ENCODE measurements at places on chromosomes 2 and 18.

- DNase-seq: no peak
Measured at GRCh38 chr2:69483024-69483423, 45.8 kb upstream of the NFU1 start.

DNA sequence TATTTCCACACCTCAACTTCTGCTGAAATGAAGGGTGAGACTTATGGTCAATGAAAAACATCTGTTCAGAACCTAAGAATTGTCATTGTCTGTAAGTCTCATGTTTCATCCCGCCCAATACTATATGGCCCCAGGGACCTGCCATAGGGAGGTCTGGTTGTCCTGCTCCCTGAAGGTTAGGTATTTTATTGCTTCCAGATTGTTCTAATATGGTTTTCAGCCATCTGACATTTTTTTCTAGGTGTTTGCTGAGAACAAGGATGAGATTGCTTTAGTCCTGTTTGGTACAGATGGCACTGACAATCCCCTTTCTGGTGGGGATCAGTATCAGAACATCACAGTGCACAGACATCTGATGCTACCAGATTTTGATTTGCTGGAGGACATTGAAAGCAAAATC, 7.3 kb downstream of the XRCC5 start:
- DNase-seq: no peak

DNA sequence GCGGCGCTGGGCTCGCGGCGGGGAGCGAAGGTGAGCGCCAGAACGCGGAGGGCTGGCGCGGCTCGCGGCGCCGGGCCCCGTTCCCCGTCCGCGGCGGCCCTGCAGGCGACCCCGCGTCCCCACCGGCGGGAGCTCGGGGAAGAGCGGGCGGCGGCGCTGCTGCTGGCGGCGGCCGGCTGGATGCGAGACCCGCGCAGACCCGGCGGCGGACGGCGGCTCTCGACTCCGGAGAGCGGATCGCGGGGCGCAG, 213 bp downstream of the DOK6 start:
- no peak for DNase-seq

DNA sequence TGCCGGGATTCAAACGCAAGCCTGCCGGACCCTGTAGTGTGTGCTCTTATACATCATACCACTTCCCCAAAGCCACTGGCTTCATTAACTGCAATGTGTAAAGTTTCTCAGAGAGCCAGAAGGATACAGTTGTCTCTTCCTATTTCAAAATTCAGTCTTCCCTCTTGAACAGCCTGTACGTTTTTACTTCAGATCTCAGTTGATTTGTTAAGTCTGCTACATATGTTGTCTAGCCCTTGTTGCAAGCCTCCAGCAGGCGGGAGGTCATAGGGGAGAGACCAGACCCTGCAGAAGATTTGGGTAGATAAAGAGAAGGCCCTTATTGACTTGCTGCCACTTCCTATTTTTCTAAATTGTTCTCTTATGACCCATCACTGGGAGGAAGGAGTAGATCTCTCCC, 56.2 kb downstream of the ARHGEF33 start:
- no peak for DNase-seq

- DNase-seq: no peak
Measured at GRCh38 chr18:23114171-23114881, 21.0 kb upstream of the CABLES1 start.

GRCh38 chr18:28802546-28802945, 625.6 kb upstream of the CDH2 start:
- no peak for DNase-seq

DNA sequence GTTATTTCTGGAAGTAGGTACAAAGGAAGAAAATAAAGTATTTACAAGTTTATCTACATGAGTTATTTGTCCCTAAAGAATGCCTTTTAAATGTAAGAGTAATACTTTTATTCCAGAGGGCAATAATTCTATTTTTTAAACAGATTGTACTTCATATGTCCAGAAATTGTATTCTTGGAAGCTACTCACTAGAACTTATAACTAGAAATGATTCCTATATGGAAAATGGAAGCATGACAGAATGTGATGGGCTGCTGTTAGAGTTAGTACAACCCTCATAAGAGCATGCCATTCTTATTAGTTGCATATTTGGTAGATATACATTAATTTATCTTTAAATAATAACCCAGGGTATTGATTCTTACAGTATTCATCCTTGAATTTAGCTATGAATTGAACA, 362.0 kb downstream of the FSIP2 start:
- no peak for DNase-seq

- DNase-seq: no peak
Measured at GRCh38 chr2:153917570-153917969, 45.8 kb downstream of the GALNT13 start.

GRCh38 chr2:196798980-196799379, 503 bp downstream of the GTF3C3 start:
- DNase-seq: no peak

- no peak for DNase-seq
Measured at GRCh38 chr2:10584242-10584753, 105.5 kb downstream of the NOL10 start.

GRCh38 chr2:237529452-237530402, 36.6 kb upstream of the PRLH start:
- DNase-seq: no peak

GRCh38 chr2:99980176-99980575, 162.2 kb downstream of the AFF3 start:
- DNase-seq: no peak

DNA sequence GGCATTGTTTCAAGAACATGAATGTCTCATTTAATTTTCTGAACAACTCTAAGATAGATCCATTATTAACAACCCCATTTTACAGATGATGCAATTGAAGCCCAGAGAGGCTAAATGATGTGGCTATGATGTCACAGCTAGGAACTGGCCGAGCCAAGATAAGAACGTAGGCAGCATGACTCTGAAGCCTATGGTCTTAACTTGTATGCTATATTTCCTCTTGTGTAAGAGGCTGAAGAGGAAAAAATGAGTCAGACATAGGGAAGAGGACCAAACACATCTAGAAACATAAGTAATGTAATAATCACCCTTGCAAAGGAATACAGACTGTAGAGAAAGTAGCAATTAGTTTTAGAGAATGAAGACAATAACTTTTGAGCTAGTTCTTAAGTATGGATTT, 416.8 kb downstream of the FIGN start:
- no peak for DNase-seq

DNA sequence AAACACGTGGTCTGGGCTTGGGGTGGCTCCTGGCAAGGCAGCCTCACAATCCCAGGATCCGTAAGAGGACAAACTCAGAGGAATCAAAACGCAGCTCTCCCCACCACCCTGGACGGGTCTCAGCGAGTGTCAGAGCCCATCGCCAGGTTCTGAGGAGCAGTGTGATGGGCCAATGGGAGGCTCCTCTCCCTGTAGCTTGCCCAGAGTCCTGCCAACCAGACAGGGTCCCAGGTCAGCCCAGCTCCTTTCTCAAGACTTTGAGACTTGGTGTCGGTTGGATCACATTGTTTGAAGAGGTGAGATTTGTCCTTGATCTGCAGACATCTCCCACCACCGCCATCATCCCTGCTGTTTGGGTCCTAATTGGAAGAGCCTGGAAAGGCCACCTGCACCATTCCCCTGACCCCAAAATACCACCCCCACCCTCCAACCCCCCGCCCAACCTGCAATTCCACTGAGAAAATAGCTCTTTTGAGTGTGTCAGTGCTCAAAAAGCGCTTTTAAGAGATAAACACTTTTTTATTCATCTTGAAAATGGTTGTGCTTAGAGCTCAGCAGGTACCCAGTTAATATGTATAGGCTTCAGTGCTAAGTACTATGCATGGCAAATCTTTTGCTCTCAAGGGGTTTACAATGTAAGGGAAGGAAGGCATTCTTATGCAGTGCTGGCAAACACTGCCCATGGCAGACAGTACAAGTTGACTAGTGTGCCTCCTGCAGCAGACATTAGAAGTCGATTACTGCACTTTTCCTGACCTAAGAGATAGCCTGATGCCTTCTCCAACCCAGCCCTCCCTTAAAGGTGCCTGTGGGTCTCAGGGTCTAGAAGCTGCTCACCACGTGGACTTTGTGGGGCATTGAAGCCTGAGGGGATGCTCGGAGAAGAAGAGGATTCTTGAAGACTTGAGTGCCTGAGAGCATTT, 50.6 kb downstream of the GLI2 start:
- DNase-seq: no peak

GRCh38 chr2:53173091-53173490, 594.5 kb upstream of the CHAC2 start:
- DNase-seq: no peak

DNA sequence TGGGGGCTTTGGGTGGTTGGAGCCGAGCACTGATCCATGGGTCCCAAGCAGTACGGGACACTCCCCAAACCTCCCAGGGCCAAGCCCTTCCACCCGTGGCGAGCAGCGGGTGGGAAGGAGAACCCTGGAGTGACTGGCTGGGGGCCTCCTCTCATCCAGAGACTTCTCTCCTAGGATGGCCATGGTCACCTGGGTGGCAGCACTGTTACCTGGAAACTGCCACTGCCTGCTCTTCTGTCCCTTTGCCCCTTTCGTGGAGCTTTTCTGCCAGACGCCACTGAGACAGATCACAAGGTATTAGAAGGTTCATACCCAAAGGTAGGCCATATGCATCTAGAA, 26.9 kb downstream of the CENPO start:
- peak; percentile 19 for DNase-seq

DNA sequence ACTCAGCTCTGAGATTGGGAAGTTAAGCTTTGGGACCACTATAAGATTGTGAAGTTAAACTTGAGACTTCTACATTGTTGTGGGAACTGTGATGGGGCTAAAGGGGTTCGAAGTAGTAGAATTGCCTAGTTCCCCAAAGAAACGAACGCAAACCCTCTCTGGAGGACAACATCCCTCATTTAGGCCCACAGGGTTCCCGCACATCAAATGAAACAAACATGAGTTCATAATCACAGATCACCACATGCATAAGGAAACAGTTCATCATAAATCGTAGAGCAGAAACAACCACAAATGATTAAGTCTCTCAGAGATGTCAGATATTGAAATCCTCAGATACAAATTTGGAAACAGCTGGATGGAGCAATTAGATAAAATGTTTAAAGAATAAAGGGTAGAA, 55.9 kb upstream of the HPCAL1 start:
- DNase-seq: no peak

GRCh38 chr2:17309181-17309580, 209.1 kb downstream of the RAD51AP2 start:
- no peak for DNase-seq

- no peak for DNase-seq
Measured at GRCh38 chr2:192500550-192501200, 305.9 kb upstream of the TMEFF2 start.

GRCh38 chr18:62609764-62610163, 86.9 kb downstream of the ZCCHC2 start:
- no peak for DNase-seq

GRCh38 chr2:128867311-128867710, 548.6 kb upstream of the HS6ST1 start:
- DNase-seq: no peak

DNA sequence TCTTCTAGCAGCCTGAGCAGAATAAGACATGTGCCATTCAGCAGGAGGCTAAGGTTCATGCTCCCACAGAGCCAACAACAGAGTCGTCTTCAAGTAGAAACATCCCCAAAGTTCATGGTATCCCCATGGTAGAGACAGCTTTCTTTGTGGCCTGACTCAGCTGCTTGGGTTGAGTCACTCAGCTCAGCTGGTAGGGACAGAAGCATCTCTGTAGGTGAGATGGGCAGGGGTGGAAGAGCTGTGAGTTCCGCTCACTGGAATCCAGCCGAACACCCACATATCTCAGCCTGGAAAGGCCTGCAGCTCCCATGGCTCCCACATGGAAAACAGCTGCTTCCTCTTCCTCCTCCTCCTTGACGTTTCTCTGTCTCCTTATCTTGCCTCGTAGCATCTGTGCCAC, 792.7 kb downstream of the RNF144A start:
- no peak for DNase-seq

DNA sequence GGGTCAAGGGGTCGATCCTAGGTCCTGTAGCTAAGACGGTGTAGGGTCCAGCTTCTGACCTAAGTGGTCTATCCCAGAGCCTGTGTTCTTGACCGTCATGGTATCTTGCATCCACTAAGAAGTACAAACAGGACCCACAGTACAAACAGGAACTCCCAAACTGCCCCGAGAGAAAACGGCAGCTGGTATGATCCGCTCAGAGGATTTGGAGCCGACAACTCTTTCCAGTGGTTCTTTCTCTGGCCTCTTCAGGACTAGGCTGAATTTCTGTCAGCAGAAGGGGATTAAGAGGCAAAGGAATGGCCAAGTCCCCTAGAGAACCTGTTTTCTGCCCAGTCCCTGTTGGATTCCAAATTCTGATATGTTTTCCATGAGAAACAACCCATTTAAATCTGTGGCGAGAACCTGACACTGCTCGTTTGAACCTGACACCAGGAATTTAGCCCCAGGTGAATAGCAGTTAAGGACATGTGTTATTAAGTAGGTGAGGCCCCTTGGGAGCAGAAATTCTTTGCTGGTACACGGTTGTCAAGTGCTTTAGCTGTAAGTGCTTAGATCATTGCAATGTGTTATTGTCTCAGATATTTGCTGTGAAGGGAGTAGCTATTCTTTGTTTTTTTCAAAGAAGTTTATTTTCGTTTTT, 50.5 kb upstream of the TXNDC2 start:
- DNase-seq: no peak

DNA sequence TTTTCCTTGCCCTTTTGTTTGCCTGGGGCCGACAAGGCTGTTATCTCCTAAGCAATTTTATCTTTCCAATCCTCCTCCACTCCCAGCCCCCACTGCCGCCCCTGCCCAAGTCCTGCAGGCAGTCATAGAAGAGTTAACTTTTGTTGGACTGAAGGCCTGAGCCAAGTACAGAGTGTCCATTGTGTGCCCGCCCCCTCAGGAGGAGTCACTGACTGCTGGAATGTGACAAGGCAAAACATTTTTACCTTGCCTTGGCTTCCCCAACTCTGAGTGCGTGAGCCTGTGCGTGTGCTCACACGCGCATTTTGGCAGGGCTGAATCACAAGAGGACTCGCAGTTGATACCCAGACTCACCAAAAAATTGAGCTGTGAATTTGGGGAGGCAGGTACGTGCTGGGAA, 16.2 kb downstream of the SETBP1 start:
- DNase-seq: no peak

DNA sequence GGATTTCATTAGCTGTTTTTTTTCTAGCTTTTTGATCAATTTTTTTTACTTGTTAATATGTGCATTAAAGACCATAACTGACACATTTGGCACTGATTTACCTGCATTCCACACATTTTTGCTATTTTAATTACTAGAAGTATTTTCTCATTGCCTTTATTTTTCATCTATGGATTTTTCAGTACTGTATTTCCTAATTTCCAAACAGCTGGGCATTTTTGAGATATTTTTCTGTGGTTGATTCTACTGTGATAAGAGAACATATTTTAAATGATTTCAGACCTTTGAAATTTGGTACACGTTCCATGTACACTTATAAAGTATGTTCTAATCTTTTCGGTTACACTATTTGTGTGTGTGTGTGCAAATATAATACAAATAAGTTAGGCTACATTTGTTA, 135.3 kb downstream of the PARD3B start:
- DNase-seq: no peak

DNA sequence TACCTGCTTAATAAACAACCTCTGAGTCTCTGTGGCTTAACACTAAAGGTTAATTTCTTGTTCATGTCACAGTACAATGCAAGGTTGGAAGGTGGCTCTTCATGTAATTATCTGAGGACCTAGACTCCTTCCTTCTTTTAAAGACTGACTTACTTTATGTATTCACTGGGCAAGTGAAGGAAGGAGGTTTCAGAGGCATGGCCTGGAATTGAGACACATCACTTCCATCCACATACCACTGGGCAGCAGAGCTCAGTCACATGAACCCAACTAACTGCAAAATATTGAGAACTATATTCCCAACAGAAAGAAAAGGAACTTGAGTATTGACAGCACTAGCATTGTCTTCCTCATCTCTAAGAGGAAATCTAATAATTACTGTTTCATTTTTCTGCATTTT, 57.5 kb upstream of the FN1 start:
- no peak for DNase-seq

Measured in activated CD8-positive, alpha-beta memory T cell treated with anti-CD3 and anti-CD28 coated beads, Interleukin-2, amount 10 ng/mL, durations not matched to agents 7 days and 5 days (primary cell).